ENCODE measurements at places on chromosomes 16 and 17.

DNA sequence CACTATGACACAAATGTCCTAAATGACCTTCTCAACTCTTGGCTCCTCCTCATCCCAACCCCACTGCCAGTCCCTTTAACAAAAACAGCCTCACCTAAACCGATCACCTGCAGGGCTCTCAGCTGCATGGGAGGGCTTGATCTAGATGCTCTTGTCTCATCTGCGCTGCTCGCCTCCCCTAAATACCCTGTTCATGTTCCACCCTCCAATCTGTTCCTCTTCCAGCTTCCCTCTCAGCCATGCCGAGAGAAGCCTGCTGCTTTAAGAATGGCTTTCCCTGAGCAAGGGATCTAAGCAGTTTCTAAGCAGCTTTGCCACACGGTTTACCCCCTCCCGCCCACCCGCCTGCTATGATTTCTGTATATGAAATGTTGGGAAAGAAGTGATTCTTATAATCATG lies 23.7 kb downstream of the PIPOX start:
- no peak for DNase-seq

- no peak for DNase-seq
Observed at GRCh38 chr16:3480901-3481695, 14.2 kb downstream of the C16orf90 start.

GRCh38 chr17:44084131-44084538 lies 13.6 kb downstream of the G6PC3 start:
- no peak for DNase-seq

- no peak for DNase-seq
Observed at GRCh38 chr17:81097943-81098308, 63.0 kb downstream of the BAIAP2 start.

DNA sequence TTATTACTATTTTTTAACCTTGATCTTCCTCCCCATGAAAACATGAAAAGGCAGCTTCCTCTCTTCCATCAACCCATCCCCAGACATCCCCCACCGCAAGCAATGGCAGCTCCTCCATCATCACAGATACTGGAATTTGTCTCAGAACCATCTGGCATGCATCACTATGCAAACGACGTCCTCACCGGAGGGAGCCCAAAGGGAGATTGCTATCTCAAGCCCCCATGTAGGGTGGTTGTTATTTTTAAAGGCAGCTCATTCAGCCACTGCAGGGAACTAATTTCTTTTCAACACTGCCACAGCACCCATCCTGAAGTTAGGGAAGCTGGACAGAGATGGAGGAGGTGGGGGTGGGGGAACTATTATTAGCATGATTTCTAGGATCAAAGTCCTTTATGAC lies 222.5 kb downstream of the FOXL1 start:
- no peak for DNase-seq

- no peak for DNase-seq
Observed at GRCh38 chr16:72443809-72444208, 271.9 kb upstream of the PMFBP1 start.

- DNase-seq: no peak
Observed at GRCh38 chr17:36936455-36937000, 747 bp upstream of the LHX1 start.

- DNase-seq: no peak
Observed at GRCh38 chr17:21370430-21370829, 5.7 kb upstream of the KCNJ12 start.

DNA sequence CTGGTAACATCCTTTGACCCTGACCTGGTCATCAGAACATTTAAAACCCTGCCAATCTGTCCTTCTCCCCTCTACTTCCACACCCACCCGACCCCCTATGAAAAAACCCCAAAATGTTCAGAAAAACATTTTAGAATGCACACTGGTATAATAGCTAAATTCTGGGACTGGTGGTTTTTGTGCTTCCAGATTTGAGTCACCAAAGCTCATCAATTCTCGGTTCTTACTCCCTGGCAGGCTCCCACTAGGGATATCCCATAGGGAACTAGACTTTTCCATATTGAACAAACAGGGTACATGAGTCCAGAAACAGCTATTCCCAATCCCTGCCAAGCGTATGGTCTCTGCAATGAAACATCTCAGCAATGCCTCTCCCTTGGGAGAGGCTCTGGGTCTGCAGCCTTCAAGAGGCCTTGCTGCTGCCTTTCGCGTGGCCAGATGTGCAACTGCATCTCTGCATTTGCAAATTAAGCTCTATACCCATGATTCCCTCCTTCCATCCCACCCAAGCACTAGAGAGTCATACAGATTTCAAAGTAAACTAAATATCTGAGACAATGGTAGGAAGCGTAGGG lies 67.7 kb downstream of the SMG6 start:
- DNase-seq: no peak

DNA sequence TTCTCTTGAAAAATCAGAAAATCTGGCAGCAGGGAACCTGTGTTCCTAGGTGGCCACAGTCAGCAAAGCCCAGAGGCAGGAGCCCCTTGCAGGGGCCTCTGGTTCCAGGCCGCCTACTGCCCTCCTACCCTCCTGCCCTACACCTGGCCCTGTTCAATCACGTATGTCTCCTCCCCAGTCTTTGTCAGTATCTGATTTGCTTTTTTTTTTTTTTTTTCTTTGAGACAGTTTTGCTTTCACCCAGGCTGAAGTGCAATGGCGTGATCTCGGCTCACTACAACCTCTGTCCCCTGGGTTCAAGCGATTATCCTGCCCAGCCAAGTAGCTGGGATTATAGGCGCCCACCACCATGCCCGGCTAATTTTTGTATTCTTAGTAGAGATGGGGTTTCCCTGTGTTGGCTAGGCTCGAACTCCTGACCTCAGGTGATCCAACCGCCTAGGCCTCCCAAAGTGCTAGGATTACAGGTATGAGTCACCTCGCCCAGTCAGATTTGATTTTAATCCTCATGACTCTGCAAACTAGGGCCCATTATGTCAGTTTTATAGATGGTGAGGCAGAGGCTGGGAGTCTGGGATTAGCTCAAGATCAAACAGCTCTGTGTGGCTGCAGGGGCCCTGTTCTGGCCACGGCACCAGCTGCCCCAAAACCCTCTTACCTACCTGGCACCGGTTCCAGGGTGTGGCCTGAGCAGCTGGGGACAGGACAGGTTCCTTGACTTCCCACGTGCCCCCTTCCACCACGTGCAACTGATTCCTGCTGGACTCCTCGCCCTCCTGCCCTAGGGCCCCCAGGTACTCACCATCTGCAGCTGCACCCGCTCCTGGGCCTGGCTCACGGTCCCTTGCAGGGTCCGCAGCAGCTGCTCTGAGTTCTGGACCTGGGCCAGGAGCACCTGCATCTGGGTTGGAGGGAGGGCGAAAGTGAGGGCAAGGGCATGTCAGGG lies 14.7 kb downstream of the RABEP2 start:
- no peak for DNase-seq

- no peak for DNase-seq
Observed at GRCh38 chr16:2843526-2843925, 13.4 kb downstream of the ZG16B start.

DNA sequence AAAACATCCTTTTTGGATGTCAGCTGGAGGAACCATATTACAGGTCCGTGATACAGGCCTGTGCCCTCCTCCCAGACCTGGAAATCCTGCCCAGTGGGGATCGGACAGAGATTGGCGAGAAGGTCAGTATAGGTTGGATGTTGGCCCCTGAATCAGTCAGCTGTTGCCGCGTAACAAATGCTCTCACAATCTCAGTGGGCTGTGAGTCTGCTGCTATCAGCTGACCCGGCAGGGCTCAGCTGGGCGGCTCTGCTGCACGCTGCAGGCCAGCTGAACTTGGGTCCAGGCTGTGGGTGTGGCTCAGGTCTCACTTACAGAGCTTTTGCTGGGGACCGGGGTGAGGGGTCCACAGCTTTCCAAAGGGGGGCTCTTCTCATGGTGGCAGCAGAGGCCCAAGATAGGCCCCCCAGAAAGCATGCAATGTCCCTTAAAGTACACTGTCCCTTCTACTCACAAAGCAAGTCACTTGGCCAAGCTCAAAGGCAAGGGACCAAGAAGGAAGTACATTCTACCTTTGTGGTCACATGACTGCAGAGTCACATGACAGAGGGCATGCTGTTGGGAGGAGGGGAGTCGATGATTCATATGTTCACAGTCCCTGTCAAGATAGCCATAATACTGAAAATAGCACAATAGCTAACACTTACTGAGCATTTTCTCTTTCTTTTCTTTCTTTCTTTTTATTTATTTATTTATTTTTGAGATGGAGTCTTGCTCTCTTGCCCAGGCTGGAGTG lies 134.2 kb downstream of the ABCC1 start:
- no peak for DNase-seq

DNA sequence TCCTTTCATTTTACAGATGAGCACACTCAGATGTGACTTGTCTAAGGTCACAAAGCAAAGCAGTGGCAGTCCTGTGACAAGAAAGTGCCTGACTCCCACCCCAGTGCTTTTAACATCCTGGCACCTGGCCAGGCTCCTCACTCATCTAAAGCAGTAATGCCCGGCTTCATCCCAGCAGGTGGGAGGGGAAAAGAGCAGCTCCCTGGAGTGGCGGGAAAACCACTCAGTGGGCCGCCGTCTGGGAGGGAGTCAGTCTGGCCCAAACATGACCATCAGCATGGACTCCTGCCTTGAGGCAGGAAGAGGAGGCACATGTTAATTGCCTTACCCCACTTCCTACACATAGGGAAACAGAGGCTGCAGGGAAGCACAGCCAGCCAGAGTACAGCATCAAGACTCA lies 2.6 kb downstream of the PCGF2 start:
- DNase-seq: no peak

DNA sequence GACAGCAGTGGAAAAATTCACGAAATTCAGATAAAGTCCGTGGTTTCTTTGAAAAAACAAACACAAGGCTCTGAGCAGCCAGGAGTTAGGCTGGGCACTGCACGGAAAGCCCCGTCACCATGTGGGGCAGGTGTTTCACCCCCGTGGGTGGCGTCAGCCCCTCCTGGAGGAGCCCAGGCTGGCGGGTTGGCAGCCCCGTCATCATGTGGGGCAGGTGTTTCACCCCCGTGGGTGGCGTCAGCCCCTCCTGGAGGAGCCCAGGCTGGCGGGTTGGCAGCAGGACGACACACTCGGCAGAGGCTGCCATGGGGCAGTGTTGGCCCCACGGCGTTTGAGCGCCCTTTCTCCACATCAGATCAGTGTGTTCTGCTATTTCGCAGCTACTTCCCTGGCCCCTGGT lies 38.1 kb downstream of the ACSF3 start:
- no peak for DNase-seq

DNA sequence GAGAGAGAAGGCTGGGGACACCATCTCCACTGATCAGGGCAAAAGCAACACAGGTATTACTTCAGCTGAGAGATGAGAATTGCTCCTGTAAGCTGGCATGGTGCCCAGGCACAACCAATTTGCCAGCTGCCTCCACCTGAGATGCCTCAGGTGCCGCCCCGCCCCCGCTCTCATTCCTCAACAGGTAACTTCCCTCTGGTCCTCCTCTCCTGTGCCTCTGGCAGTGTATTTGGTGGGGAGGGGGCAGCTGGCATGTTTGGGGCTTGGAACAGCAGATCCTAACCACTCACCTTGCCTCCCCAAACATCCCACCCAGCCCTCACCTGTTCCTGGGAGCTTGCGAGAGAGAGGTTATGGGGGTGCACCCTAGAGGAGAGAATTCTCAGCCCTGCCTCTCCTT lies 2.9 kb upstream of the SRCIN1 start:
- no peak for DNase-seq

DNA sequence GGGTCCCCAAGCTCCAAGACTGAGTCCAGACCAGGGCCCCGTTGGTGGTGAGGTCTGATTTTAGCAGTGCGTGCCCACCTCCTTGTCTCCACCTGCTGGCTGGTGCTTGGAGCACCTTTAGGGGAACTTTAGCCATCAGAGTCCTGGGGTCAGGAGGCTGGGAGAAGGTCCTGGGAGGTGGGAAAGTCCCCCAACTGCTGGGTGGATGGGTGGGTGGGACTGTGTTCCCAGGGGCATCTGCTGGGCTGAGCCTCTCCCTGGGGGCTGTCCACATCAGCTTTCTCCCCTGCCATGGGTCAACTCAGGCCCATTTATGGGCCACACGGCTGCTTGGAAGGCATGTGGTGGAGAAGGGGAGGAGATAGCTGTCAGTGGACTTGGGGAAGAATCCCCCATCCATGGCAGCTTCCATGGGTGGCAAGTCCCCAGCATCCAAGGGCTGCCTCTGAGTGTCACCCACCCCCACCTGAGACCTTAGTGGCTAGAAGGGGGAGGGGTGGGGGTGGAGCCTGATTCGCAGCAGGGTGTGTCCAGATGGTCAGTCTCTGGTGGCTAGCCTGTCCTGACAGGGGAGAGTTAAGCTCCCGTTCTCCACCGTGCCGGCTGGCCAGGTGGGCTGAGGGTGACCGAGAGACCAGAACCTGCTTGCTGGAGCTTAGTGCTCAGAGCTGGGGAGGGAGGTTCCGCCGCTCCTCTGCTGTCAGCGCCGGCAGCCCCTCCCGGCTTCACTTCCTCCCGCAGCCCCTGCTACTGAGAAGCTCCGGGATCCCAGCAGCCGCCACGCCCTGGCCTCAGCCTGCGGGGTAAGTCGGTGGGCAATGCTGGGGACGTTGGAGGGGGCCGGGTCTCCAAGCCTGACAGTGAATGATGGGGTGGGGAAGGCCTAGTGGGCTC lies at the start of gene TRPV2:
Gene TRPV2 (plus strand): TSS at position 541 of the 894 bp plus-strand sequence. CDS start 2,098 bp downstream, outside the sequence.
- no peak for DNase-seq

Measured in AG04449 (cell line).